ENCODE measurements at places on chromosomes 4 and X.

- DNase-seq = no peak
Observed at GRCh38 chrX:40047485-40047884, 50.3 kb downstream of the BCOR start.

GRCh38 chr4:32191961-32192360 is 1471.8 kb downstream of the PCDH7 start:
- peak; percentile 46 for DNase-seq

GRCh38 chrX:16807976-16808542 is 21.8 kb downstream of the TXLNG start:
- peak; percentile 32 for DNase-seq

GRCh38 chr4:52926196-52926974 is 64.3 kb downstream of the RASL11B start:
- no peak for DNase-seq

GRCh38 chrX:42837101-42837726 is 59.3 kb upstream of the PPP1R2C start:
- DNase-seq = no peak

DNA sequence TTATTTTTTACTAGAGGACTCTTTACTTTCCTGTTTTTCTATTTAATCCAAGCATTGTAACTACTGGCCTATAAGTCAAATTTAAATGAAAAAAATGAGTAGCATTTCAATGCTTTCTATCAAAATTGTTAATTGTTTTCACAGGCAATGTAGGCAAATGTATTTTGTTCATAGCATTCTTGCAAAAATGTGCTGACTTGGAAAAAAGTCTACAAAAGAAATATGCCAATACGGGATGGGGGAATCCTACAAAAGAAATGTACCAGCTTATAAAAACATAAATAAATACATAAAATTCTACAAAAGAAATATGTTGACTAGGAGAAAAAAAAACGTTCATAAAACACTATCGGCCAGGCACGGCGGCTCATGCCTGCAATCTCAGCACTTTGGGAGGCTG is 14.9 kb upstream of the S100G start:
- no peak for DNase-seq

DNA sequence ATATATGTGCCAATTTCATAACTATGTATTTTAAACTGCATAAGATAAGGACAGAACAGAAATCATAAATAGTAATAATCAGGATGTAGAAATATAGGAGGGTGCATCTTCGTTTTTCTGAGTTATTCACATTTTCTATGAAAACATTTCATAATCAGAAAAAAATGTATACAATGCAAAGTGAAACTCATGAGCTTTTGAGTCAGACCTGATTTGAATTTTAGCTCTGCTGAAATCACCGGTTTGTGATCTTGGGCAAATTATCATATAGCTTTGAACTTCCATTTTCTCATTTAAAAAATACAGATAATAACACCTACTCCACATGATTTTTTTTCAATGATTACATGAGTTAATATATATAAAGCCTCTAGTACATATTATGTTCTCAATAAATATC is 106.9 kb downstream of the KDR start:
- no peak for DNase-seq

DNA sequence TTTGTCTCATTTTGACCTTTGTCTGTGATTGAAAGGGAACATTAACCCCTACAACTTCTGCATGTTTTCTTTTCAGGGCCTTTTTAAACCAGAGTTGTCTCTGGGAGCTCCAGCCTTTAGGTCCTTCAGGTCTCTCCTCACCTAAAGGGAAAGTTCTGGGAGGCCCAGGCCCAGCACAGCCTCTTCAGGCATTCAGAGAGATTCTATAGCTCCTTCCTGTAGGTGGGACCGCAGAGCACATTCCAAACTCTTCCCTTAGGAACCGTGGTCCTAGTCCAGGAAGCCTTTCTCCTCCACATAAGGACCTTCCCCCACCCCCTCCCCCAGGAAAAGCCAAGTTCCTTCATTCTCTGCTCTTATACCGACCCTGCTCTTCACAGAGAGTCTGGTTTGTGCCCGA is 14.9 kb downstream of the NKX6-1 start:
- no peak for DNase-seq

GRCh38 chr4:13539619-13540445 is 4.5 kb downstream of the NKX3-2 start:
- DNase-seq = no peak

DNA sequence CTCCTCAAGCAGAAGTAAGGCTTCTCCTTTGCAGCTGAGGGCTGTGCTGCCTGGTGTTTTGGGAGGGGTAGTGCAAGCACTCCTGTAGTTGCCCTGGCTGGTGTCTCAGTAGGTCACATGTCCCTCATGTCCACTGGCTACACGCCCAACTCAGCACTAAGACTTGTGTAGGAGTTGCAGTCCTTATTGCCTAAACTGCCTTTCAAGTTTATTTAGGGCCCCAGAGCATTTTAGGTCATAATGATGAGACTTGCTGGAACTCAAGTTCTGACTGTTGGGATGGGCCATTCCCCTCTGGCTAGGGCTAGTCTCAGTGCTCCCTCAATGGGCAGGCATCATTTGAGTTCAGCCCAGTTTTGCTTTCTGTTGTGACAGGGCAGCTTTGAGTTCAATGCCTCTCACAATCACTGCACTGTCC is 44.1 kb downstream of the PPM1K start:
- DNase-seq = peak; percentile 39

GRCh38 chr4:126046081-126046614 is 731.4 kb downstream of the FAT4 start:
- peak; percentile 41 for DNase-seq

All from muscle of leg (tissue), 16 donors.